Adrenal gland (tissue), 19 donors: ENCODE measurements at places on chromosomes 11 and 22.

DNA sequence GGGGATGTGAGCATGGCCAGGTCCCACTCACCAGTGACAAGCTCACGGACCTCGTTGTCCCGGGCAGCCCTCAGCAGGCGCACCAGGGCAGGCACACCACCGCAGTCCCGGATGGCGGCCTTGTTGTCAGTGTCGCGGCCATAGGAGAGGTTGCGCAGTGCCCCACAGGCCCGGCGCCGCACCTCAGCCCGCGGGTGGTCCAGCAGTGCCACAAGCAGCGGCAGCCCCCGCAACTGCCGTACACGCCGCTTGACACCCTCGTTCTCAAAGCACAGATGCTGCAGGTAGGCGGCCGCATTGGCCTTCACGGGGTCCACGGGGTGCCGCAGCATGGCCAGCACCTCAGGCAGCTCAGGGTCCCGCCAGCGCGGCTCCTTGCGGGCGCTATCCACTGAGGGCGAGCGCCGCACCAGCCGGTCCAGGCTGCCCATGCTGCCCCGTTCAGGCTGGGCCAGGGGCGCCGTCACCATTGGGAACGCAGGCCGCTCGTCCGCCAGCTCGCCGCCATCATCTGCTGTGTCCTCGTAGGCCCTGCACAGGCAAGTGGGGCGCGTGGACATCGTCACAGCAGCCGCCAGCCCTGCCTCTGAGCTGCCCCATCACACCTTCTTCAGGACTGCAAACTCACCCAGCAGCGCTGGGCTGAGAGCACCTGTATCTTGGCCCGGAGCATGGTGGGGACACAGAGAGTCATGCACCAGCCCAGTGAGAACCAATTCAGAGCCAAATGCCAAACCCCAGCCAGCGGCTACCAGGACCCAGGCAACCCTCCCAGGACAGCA lies 36.7 kb downstream of the ARVCF start:
- H3K36me3 ChIP-seq = peaks cover 25% of the 10 kb centered on the region
- no peak overlapping the region for H3K27ac ChIP-seq
- no peaks in the 10 kb centered on the region for H3K4me1 ChIP-seq
- H3K27me3 ChIP-seq = no peaks in the 10 kb centered on the region
- no peak for DNase-seq

DNA sequence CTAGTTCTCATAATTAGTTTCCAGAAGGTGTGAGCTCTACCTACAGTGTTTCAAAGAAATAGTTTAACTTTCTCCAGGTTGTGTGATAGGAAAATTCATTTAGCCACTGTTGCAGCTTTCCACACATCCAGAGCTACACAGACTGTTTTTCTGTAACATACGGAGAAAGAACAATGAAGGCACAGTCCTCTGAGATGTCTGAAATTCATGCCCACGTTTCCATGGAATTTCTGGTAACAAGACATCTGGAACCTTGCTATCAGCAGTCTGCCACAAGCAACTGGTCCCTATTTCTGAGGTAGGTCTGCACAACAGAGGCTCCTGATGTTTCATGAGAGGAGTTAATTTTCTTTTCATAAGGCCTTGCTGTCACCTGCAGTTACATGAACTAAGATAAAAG lies 273.3 kb upstream of the C11orf87 start:
- no peaks in the 10 kb centered on the region for H3K4me1 ChIP-seq
- no peak for DNase-seq
- no peak overlapping the region for H3K4me3 ChIP-seq
- no peaks in the 10 kb centered on the region for H3K27me3 ChIP-seq
- no peak overlapping the region for H3K27ac ChIP-seq
- no peaks in the 10 kb centered on the region for H3K36me3 ChIP-seq

DNA sequence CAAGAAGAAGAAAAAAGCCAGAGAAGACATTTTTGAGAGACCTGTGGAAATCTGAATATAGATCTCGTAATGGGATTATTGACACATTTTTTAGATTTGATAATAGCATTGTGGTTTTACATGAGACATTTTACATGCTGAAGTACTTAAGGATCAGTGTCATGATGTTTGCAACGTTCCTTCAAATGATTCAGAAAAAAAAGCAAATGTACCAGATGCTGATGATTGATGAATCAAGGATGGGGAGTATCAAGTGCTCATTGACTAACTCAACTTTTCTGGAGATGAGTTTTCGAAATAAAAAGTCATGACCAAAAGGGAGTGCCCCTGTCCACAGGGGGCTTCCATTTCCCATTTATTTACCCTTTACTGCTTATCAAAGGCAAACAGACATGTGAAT lies 207.0 kb upstream of the SORL1-AS1 start:
- H3K27me3 ChIP-seq = no peaks in the 10 kb centered on the region
- H3K4me1 ChIP-seq = peaks cover 15% of the 10 kb centered on the region
- no peak for DNase-seq
- no peak overlapping the region for H3K4me3 ChIP-seq

- no peaks in the 10 kb centered on the region for H3K36me3 ChIP-seq
- H3K27me3 ChIP-seq = no peaks in the 10 kb centered on the region
- H3K4me1 ChIP-seq = peaks cover 12% of the 10 kb centered on the region
- no peak overlapping the region for H3K4me3 ChIP-seq
Observed at GRCh38 chr22:27844256-27844655, 42.7 kb upstream of the MN1 start.

GRCh38 chr11:93403930-93404329 lies 73.4 kb downstream of the DEUP1 start:
- no peak for DNase-seq
- no peaks in the 10 kb centered on the region for H3K4me1 ChIP-seq
- H3K27ac ChIP-seq = no peak overlapping the region
- H3K4me3 ChIP-seq = no peak overlapping the region
- no peaks in the 10 kb centered on the region for H3K27me3 ChIP-seq
- no peaks in the 10 kb centered on the region for H3K36me3 ChIP-seq

DNA sequence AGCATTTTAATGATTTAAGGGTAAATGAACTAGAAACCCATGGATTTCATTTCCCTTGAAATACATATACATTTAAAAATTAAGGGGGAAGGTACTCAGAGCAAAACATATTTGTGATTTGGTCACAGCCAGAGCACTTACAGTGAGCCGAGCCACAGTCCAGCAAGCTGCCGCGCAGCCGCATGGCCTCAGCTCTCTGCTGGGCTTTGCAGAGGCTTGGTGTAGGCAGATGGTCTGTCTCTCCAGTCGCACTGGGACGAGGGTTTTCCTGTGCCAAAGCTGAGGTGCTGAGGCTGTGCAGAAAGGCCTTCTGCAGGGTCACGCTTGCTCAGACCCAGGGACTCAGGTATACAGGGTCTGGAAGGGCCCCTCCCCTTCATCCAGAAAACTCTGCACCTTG lies 367.3 kb downstream of the OPCML start:
- no peaks in the 10 kb centered on the region for H3K27me3 ChIP-seq
- no peaks in the 10 kb centered on the region for H3K36me3 ChIP-seq
- H3K4me3 ChIP-seq = no peak overlapping the region
- no peak for DNase-seq

DNA sequence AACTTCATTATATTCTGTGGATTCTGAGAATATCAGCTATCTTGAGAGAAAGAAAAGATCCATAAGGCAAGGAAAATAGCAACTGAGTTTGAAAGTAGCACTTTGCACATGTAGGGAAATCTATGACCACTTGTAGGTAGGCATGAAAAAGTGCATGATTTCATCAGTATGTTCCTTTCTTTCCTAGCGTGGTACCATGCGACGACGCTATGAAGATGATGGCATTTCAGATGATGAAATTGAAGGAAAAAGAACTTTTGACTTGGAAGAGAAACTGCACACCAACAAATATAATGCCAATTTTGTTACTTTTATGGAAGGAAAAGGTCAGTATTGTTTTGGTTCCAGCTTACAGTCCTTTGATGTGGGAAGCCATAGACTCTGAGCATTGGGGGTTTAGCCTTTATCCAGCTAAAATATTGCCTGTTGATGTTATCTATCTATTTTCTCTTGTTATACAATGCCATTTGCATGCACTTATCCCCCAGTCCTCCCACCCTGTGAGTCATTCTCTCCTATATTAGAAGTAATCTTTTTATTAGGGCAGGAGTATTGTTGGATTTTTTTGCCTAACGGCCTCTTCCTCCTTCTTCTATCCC lies 60.9 kb downstream of the KDM2A start:
- no peak for DNase-seq
- H3K27me3 ChIP-seq = no peaks in the 10 kb centered on the region
- no peak overlapping the region for H3K27ac ChIP-seq
- peaks cover 44% of the 10 kb centered on the region for H3K36me3 ChIP-seq
- H3K4me1 ChIP-seq = no peaks in the 10 kb centered on the region

GRCh38 chr11:34830648-34831047 lies 85.5 kb downstream of the APIP start:
- no peak overlapping the region for H3K4me3 ChIP-seq
- DNase-seq = peak; percentile 45
- no peaks in the 10 kb centered on the region for H3K4me1 ChIP-seq
- H3K27ac ChIP-seq = no peak overlapping the region
- H3K36me3 ChIP-seq = no peaks in the 10 kb centered on the region

DNA sequence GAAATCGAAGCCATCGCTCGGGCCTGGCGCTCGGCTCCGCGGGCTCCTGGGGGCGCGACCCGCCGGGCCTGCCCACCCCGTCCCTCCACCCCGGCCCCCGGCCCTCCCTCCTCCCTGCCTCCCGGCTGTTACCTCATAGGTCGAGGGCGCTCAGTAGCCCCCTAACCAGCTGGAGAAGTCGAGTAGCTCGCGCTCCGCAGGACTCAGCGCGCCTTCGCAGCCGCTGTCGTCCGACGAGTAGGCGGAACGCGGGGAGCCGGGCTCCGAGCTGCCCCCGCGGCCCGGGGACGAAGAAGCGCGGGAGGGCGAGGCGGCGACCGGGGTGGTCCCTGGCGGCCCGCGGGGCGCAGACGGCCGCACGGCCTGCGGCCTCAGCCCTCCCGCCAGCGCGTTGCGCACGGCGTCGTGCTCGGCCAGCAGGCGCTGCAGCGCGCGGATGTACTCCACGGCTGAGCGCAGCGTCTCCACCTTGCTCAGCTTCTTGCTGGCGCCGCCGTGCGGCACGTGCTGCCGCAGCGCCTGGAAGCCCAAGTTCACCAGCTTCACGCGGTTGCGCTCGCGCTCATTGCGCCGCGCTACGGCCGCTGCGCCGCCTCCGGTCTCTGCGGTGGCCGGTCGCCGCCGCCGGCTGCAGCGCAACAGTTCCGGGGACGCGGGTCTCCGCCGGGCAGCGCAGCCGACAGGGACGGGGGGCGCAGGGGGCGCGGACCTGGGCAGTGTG lies 627 bp downstream of the ASCL2 start:
- H3K36me3 ChIP-seq = no peaks in the 10 kb centered on the region
- H3K4me1 ChIP-seq = no peaks in the 10 kb centered on the region
- H3K27ac ChIP-seq = peak overlapping the region; percentile 81
- H3K27me3 ChIP-seq = peaks cover 38% of the 10 kb centered on the region
- no peak overlapping the region for H3K4me3 ChIP-seq
- no peak for DNase-seq

DNA sequence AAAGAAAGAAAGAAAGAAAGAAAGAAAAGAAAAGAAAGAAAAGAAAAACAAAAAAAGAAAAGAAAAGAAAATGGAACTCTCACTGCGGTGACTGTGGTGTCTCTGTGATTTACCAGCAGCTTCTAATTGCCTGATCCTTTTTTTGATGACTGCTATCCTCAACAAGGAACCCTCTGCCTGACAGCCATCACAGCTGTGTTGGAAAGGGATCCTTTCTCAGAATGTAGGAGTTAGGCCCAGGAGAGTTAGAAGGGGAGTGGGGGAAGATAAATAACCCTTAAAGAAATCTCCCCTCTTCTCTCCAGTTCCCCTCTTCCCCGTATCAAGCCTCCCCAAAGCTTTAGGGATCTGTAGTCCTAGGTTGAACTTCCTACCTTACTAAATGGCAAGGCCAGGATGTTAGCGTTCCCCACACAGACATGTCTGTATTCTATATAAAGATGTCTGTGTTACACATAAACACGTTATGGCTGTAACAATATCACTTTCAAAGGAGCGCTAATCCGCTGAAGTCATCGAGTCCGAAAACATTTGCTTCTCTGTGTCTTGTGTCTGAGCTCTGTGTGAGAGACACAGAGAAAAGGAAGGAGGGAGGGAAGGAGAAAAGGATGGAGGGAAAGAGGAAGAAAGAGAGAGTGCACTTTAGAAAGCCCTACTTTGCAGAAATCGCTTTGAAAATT lies 26.8 kb upstream of the WT1 start:
- no peaks in the 10 kb centered on the region for H3K4me1 ChIP-seq
- H3K27me3 ChIP-seq = no peaks in the 10 kb centered on the region
- H3K4me3 ChIP-seq = no peak overlapping the region

DNA sequence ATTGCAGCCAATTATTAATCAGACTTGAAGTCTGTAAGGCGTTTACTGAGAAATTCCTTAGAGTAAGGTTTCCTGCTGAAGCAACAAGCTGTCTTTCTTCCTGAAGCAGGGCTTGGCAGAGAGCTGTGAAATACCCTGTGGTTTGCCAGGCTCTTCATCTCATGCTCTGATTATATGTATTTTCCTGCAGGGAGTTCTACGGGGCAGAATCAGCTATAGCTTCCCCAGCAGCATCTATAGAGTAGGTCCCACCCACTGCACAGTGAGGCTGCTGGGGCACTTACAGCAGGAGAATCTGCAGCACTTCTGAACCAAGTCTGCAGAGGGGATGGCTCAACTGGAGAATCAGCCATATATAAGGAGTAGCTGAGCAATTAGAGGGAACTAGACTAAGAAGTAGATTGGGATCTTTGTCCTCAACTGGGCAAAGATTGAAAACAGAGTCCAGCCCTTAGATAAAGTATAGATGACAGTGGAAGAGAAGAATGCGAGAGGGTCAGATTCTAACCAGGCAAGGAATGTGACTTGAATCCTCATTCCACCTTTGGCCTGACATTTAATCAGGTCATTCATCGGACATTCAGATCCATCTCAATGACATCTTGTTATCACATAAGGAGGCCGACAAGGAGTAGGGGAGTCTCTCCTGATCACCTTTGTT lies 37.6 kb downstream of the CNTF start:
- H3K36me3 ChIP-seq = no peaks in the 10 kb centered on the region
- H3K27me3 ChIP-seq = peaks cover 5% of the 10 kb centered on the region
- no peak overlapping the region for H3K4me3 ChIP-seq
- no peak for DNase-seq
- no peak overlapping the region for H3K27ac ChIP-seq
- no peaks in the 10 kb centered on the region for H3K4me1 ChIP-seq

GRCh38 chr22:37896181-37896592 lies 9.9 kb upstream of the MICALL1 start:
- H3K4me3 ChIP-seq = no peak overlapping the region
- peaks cover 8% of the 10 kb centered on the region for H3K4me1 ChIP-seq
- H3K27ac ChIP-seq = no peak overlapping the region
- H3K36me3 ChIP-seq = no peaks in the 10 kb centered on the region

DNA sequence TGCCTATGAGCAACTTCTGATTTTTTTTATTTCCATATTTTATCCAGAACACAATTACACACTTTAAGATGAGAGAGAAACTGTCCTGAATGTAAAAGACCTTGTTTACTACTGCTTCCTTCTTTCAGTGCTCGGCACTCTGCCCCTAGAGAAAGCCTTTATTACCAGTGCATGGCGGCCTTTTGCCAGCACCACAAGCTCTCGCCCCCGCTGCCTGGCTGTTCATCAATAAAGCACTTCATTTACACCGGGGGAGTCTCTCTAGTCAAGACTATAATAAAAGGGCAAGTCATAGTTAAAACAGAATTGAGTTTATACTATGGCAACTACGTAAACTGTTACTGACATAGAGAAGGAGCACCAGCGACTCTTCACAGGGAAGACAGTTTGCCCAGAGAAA lies 259.5 kb downstream of the CADM1 start:
- no peaks in the 10 kb centered on the region for H3K36me3 ChIP-seq
- H3K4me3 ChIP-seq = no peak overlapping the region
- no peaks in the 10 kb centered on the region for H3K4me1 ChIP-seq
- H3K27ac ChIP-seq = no peak overlapping the region
- DNase-seq = no peak

- H3K4me1 ChIP-seq = peaks cover 54% of the 10 kb centered on the region
- no peaks in the 10 kb centered on the region for H3K27me3 ChIP-seq
- H3K27ac ChIP-seq = no peak overlapping the region
- no peaks in the 10 kb centered on the region for H3K36me3 ChIP-seq
- H3K4me3 ChIP-seq = no peak overlapping the region
- no peak for DNase-seq
Observed at GRCh38 chr22:40216041-40216756, 38.5 kb downstream of the TNRC6B start.
